ENCODE measurements at places on chromosomes 16 and 17.
A peak's percentile ranks its signal among the peaks of the same experiment; 100 is the strongest.

DNA sequence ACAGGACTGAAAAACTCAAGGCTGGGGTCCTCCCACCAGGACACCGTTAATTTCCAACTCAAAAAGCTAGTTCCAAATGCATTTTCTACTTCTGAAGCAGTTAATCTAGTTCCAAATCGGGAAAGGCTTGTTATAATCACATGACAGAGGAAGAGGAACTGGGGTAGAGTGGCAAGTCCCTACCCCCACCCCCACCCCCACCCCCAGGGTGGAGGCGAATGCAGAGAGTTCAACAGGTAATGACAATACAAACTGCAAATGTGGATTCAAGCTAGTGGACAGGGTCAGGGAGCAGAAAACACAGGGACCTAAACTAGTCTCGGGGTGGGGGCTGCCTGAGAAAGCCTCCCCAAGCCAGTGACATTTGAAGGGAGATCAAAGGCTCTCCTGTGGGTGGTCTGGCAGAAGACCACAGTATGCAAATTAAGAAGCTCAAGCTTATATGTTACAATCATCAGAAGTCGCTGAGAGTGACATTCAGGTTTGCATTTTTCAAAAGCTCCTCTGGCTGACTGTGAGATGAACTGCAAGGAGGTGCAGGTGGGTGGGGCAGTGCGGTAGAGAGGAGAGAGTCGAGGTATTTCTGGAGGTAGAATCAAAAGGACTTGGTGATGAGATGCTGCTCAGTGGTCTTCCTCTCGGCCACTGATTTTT lies 56.4 kb upstream of the SLC25A19 start:
- DNase-seq: no peak

GRCh38 chr17:78092794-78093324 lies 35.7 kb downstream of the TMC6 start:
- DNase-seq: no peak

- DNase-seq: no peak
Measured at GRCh38 chr16:66263973-66264310, 102.5 kb upstream of the CDH5 start.

DNA sequence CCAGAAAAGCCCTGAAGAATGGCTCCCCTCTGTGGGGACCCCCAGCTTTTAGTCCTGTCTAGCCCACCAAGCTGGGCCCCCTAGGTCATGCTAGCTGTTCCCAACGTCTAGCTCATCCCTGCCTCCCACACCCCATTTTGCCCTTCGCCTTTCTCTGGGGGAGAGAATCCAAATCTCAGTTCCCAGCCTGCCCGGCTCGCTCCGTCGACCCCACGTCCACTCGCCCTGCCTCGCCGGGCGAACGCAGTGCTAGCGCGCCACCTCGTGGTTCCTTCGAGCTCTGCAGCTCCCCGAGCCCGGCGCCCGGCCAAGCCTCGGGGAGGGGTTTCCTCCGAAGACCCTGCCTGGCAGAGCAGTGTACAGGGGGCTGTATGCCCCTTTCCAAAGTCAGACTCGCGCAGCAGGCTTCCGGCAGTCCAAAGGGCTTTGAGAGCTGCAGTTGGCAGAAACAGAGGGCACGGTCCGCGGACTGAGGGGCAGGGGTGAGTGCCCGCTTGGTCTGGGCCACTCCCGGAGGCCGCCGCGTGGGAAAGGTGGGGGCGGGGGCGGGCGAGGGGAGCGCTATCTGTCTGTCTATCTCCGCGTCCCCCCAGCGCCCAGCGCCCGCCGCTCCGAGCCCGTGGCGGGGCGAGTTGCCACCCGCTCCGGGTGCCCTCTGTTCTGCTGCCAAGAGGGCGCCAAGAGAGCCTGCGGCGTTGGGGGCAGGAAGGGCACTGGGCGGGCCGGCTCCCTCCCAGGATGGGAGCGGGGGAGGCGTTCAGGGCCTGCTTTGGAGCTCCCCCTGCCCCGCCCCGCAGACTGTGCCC lies 1.7 kb upstream of the DLX3 start:
- peak; percentile 64 for DNase-seq

DNA sequence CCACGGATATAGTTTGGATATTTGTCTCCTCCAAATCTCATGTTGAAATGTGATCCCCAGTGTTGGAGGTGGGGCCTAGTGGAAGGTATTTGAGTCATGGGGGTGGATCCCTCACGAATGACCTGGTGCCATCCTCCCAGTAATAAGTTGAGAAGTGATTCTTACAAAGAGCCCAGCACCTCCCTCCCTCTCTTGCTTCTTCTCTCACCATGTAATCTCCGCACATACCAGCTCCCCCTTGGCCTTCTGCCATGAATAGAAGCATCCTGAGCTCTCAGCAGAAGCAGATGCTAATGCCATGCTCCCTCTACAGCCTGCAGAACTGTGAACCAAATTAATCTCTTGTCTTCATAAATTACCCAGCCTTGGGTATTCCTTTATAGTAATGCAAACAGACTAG lies 41.9 kb upstream of the RBBP6 start:
- DNase-seq: no peak

- no peak for DNase-seq
Measured at GRCh38 chr16:72787130-72787513, 260.8 kb downstream of the ZFHX3 start.

DNA sequence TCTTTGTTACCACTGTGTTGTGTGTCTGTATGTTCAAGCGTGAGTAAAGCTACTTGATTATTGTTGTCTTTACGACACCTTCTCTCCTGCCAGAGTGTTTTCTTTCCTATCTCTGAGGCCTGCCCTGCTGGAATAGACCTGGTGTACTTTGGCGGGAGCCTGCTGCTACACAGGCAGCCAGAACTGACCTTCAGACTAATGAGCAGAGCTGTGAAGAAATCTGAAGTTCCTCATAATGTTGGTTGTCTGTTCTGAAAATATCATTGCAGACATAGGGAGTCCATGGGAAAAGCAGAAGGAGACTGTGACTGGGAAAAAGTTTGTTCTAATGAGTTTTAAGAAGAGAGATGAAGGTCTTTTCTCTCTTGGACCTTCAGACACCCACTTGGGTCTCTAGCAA lies 9.8 kb downstream of the RHOT1 start:
- no peak for DNase-seq

DNA sequence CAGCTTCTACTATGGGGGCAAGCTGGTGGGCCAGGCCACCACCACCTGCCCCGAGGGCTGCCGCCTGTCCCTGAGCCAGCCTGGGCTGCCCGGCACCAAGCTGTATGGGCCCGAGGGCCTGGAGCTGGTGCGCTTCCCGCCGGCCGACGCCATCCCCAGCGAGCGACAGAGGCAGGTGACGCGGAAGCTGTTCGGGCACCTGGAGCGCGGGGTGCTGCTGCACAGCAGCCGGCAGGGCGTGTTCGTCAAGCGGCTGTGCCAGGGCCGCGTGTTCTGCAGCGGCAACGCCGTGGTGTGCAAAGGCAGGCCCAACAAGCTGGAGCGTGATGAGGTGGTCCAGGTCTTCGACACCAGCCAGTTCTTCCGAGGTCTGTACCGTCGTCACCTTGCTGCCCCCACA lies 19.5 kb downstream of the IRF8 start:
- no peak for DNase-seq

- DNase-seq: no peak
Measured at GRCh38 chr17:81434072-81434471, 38.8 kb downstream of the BAHCC1 start.

DNA sequence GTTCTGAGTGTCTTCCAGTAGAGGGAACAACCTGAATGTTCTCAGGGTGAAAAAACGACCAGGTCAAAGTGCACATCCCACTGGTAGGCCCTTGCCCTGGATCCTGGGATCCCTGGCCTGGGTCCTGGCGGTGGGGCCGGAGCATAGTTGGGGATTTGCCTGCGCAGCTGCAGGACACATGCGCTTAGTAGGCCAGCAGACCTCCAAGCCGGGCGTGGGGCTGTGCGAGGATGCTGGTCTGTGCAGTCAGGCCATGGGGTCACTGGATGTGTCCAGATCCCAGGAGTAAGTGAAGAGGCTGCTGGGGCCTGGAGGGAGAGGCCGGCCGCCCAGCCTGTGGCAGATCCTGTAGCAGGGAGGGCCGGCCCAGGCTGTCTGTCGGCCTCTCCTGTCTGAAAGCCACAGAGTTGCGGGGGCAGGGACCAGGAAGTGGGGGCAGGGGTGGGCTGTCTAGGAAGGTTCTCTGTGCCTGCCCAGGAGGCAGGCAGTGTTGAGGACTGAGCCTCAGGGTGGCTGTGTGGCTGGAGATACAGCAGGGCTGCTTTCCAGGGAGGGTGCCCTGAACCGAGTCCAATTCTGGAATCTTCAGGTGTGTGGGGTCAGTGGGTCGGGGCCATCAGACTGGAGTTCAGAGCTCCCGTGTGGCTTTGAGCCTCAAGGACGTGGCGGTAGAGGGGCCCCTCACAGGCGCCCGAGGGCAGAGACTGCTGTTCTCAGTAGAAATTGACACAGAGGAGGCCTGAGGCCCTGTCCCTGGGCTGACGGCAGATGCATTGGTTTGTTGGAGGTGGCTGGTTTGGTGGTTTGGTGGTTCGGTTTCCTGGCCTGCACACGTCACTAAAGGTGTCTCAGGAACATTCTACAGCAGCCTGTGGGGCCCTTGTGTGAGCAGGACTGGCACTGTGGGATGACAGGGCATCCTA lies 17.2 kb upstream of the NUDT16L1 start:
- no peak for DNase-seq

DNA sequence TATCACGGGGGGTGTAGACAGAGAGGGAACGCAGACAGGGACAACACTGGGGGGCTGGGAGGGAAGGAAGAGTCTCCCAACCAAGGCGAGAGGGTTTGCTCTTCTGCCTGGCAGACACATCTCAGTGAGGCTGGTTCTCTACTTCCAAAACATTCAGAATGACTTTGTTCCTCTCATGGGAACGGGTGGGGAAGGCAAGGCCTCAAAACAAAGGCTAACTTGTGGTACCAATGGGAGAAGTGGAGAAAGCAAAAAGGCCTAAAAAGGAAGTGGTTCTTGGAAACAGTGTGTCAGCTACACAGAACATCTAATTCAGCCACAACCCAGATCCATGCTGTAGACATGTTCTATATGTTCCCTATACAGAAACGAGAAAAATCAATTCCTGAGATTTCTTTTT lies 7.5 kb downstream of the FLOT2 start:
- no peak for DNase-seq

- no peak for DNase-seq
Measured at GRCh38 chr17:15502369-15503112, 35.1 kb upstream of the CDRT4 start.

DNA sequence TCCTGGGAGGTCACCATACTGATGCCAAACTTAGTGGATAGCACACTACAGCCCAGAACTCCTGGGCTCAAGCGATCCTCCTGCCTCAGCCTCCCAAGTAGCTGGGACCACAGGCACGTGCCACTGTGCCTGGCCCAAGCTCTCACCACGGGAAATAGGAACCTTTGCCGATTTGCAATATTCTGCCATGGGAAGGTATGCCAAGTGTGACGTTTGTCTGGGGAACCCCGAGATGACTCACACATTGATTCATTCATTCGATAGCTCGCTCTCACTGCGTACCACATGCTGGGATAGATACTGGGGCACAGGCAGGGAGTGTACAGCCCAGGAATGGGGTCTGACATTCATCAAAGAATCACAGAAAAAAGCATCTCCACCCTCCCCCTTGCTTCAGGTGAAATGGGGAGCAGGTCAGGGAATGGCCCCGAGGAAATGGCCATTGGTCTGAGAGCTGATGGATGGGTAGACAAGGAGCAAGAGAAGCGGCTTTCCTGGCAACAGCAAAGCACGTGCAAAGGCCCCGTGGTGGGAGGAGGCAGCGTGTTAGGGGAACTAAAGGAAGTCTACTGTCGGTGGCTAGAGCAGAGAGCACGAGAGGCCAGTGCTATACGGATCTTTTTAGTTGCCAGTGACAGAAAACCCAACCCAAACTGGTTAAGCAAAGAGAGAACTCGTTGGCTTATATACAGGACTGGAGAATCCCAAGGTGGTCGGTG lies 44.1 kb downstream of the DNAH17 start:
- DNase-seq: no peak

DNA sequence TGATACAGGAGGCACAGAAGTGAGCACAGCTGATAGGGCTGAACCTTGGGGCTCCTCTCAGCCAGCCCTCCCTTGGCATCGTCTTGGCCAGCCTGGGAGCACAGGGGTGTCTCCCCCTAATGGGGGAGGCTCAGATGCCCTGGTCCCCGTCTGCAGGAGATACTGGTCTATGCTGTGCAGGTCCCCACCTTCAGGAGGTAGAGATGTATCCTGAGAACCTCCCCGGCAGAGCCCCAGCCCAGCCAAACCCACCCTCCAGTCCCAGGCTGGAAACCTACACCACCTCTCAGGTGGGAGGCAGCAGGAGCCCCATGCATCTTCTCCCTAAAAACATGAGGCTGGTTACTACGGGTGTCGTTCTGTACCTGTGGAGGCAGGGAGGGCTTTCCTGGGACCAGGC lies 38.7 kb downstream of the ABCC6 start:
- DNase-seq: no peak

DNA sequence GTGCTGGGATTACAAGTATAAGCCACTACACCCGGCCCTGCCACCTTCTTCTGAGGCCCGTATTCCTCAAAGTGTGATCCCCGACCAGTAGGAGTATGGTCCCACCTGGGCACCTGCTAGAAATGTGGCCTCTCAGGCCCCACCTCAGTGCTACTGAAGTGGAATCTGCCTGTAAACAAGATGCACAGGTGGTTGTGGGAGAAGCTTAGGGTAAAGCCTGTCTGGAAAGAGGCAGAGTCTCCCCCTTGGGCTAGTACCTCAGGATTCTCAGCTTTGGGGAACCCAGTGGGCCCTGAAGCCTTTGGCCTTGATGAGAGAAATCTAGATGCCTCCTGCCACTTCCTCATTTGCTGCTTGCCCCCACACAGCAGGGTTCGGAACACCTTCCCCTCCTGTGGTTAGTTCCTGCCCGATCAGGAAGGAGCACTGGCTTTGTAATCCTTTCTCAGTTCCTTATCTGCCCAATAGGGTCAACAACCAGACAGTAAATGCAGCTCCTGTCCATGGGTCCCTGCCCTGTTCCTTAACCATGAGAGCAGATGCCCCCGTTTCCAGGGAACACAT lies 25.2 kb downstream of the TK2 start:
- DNase-seq: no peak

GRCh38 chr17:57557416-57557815 lies 187.7 kb downstream of the CCDC182 start:
- DNase-seq: no peak

GRCh38 chr16:86307514-86307903 lies 202.8 kb upstream of the FOXF1 start:
- no peak for DNase-seq

DNA sequence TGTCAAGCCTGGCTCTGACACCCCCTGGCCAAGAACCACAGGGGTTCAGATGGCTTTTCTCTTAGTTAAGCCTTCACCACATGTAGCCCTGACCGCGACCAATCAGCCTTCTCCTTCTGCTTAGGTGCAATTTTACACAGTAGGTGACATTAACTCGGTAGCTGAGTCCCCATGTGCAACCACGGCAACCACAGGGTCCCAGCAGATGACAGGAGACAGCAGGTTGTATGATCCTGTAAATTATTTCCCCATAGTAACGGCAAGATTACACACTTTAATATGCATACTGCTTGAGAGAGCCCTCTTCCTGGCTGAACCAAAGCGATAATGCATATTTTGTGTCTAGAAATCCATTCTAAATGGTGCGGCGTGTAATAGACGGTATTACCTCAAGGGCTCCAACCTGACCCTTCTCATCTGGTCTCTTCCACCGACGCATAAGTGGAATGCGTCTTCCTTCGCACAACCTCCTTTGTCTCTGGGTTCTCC lies 458.7 kb upstream of the ZFHX3 start:
- no peak for DNase-seq

- DNase-seq: no peak
Measured at GRCh38 chr16:85415196-85416090, 197.7 kb upstream of the GSE1 start.
